ENCODE measurements at places on chromosomes 5 and 9.

GRCh38 chr5:19880859-19881436 lies 107.1 kb downstream of the CDH18 start:
- DNase-seq: no peak

- no peak for DNase-seq
These were observed 161.6 kb upstream of the PANK3 start for GRCh38 chr5:168740811-168741213.

GRCh38 chr5:120314191-120314590 lies 149.9 kb upstream of the PRR16 start:
- no peak for DNase-seq

- DNase-seq: no peak
These were observed 32.9 kb upstream of the SLC36A1 start for GRCh38 chr5:151414536-151414935.

DNA sequence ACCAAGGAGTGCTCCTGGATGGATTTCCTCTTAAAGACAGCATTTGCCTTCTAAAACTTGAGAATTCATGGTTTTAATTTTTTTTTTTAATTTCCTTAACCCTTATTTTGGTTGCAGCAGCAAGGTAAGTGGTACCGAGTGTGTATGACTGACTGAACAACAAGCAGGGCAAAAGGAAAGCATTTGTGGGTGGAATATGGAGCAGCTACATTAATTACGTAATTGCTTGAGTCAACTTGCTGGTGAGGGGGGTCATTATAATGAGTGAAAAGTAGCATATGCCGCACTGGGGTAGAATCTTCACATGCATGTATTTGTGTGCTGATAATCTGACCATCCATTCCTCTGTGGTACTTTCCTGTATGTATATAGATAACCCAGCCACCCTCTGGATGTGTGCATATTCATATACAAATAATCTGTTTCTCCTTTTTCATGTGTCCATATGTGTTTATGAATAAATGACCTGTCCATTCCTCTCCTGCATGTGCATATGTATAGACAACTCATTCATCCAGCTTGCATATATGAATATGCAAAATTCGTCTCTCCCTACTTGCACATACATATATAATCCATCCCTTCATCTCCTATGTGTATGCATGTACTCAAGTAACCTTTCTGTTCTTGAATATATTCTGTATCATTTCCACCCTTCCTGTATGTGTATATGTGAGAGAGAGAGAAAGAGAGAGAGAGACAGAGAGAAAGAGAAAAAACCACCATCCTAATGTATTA lies 147.5 kb upstream of the RUSC2 start:
- DNase-seq: no peak

DNA sequence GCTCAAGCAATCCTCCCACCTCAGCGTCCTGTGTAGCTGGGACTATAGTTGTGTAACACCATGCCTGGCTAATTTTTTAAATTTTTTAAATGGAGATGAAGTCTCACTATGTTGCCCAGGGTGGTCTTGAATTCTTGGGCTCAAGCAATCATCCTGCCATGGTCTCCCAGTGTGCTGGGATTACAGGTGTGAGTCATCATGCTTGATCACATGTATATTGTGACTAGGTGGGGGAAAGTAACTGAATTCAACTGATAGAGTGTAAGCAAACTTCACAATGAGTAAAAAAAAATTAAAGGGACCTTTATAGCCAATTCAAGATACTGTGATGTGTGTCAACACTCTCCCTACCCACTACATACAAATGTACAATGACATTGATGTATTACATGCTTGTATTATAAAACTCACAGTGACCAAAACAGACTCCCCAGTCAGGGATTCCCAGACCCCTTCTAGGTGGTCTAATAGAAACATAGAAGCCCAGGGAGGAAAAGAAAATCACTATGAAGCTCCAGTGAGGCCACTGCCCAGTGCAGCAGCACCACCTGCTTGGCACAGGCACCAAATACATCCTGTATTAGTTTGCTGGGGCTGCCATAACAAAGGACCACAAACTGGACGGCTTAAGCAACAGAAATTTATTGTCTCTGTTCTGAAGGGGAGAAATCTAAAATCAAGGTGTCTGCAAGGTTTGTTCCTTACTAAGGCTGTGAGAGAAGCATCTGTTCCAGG lies 8.8 kb downstream of the PLGRKT start:
- no peak for DNase-seq

DNA sequence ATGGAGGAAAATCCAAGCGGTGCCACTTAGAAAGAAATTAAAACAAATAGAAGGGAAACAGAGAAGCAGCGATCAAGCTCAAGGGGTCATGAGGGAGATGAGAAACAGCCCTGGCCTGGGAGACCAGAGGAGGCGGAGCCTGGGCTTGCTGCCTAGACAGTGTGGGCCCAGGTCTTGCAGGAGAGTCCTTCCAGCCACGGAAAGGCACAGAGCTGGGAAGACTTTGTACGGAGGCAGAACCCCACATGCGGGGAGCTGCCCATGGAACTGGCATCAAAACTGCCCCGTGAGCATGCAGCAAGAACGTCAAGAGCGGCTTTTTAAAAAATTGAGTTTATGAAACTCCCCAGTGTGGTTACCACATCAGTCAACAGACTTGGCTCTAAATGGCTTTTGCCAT lies 119.4 kb downstream of the IRX1 start:
- DNase-seq: no peak

GRCh38 chr5:127517110-127517479 lies 345 bp upstream of the PRRC1 start:
- no peak for DNase-seq

Measured in stimulated activated CD8-positive, alpha-beta memory T cell treated with anti-CD3 and anti-CD28 coated beads, Interleukin-7, amount 100 ng/mL, for 48 hours (primary cell).